ENCODE measurements at places on chromosomes 6 and 20.

DNA sequence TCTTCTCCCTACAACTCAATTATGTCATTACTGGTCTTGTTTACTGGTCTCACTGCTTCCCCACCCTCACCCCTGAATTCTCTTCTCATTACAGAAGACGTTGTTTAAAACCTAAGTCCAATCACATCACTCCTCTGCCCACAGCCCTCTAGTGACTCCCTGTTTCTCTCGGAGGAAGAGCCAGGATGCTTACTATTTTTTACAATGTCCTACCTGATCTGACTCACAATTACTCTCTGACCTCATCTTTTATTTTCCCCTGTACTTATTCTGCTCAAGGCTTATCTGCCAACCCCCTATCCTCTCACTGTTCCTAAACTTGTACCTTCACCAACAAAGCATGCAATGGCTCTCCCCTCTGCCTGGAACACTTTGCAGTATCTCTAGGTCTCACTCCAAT is 400.4 kb upstream of the PTCHD4 start:
- DNase-seq, result no peak

- DNase-seq, result no peak
Measured at GRCh38 chr6:36733300-36733699, 35.7 kb downstream of the RAB44 start.

GRCh38 chr20:59120919-59121318 is 42.7 kb upstream of the ZNF831 start:
- no peak for DNase-seq

DNA sequence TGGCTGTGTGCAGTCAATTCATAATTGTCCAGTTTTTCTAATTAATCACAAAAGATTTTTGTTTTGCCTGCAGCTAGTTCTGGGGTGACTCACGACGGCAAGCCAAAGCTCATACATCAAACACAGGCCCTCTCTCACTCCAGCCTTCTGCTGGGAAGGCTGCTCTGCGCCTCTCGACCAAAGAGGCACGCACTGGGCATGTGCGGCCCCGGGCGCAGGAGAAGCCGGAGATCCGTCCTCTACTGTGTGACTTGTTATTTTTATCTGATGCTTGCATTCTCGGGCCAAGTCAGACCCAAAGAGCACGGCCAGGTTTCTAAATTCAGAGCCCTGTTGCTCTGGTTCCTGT is 98.5 kb downstream of the TFAP2A start:
- DNase-seq, result no peak

DNA sequence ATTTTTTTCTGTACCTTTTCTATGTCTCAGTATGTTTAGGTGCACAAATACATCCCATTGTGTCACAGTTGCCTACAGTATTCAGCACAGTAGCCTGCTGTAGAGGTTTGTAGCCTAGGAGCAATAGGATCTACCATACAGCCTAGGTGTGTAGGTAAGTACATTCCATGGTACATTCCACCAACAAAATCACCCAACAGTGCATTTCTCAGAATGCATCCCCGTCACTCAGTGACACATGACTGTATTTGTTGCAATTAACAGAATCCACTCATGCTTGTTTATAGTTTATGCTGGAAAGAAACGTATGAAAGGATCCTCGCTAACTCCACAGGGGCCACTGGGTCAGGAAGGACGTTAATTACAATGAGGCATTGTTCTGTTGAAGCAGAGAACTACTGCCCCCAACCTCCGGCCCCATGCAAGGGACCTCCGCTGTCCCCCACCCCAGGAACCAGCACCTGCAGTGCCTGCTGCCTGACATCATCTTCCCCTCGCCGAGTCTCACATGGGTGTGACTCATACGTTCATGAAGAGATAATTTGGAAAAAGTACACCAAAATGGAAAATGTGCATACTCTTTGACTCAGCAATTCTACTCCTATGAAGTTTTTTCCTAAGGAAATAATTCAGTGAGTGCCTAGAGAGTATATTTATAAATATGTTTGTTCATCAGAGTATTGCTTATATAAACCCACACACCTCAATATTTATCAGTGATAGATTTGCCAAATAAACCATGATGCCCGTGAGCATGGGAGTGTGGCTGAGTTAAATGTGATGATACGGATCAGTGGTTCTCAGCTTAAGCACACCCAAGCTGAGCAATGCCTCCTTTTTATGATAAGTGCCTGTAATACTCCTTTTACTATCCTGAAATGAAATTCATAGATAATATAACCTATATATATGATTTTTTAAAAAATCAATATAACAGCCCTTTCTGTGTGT is 156.4 kb upstream of the ECI2 start:
- peak; percentile 5 for DNase-seq

DNA sequence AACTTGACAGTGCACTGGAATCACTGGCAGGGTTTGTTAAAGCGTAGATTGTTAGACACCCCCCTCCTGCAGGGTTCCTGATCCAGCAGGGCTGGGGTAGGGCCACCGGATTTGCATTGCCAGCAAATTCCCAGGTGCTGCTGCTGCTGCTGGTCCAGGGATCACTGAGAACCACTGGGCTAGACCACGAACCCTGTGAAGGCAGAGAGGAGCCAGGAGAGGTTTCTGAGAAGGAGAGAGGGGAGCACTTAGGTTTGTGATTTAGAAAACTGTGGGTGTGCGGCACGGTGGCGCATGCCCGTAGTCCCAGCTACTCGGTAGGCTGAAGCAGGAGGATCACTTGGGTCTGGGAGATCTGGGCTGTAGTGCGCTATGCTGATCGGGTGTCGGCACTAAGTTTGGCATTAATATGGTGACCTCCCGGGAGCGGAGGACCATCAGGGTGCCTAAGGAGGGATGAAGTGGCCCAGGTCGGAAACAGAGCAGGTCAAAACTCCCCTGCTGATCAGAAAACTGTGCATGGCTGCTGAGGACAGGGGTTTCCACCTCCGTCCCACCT is 53.6 kb upstream of the FAM83D start:
- no peak for DNase-seq

- no peak for DNase-seq
Measured at GRCh38 chr20:37492945-37493344, 28.1 kb upstream of the NNAT start.

DNA sequence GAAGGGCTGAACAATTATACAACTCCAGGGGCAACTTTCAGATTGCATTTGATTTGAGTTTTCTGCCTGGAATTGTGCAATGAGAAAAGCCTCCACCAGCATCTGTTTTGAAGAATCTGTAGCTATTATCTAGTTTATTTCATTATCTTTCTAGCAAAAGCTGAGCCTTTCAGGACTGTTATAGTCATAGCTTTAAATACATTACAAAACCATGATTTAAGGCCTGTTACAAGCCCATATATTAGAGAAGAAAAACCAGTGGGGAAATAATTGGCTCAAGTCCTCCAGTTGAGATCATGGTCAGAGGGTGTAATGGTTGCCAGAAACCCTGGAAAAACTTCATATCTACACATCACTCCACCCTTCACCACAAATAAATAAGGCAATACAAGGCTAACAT is 676.2 kb downstream of the HDGFL1 start:
- DNase-seq, result no peak

- DNase-seq, result no peak
Measured at GRCh38 chr20:20897922-20898321, 185.5 kb upstream of the RALGAPA2 start.

- DNase-seq, result no peak
Measured at GRCh38 chr6:151901009-151901411, 93.5 kb downstream of the ESR1 start.

DNA sequence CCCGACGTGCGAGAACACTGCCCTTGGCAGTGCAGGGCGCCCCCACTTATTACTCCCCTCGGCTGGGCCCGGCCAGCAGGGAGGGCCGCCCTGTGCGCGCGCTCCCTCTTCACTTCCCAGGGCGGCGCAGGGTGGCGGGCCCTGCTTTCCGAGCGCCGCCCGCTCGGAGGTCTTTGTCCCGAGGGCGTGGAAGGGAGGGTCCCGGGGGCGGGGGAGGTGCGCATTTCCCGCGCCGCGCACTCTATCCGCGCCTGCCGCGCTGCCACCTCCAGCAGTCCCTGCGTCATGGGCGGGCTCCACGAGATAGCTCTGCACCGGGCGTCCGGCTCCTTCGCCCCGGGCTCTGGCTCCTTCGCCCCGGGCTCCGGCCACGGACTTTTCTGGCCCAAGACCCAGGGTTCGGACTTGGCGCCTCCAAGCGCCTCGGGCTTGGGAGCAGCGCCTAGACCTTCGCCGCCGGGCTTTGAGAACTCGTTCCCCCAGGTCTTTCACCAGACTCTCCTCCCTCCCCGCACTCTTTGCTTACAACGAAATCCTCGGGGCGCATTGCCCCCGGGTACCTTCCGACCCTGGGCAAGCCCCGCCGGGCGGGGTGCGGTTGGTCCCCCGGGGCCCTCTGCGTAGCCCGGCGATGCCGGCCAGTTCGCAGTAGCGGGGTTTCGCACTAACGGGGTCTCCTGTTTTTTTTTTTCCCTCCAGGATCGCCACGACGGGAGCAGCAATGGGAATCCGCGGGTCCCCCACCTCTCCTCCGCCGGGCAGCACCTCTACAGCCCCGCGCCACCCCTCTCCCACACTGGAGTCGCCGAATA is 1.6 kb downstream of the TFAP2C start:
- DNase-seq, result no peak

DNA sequence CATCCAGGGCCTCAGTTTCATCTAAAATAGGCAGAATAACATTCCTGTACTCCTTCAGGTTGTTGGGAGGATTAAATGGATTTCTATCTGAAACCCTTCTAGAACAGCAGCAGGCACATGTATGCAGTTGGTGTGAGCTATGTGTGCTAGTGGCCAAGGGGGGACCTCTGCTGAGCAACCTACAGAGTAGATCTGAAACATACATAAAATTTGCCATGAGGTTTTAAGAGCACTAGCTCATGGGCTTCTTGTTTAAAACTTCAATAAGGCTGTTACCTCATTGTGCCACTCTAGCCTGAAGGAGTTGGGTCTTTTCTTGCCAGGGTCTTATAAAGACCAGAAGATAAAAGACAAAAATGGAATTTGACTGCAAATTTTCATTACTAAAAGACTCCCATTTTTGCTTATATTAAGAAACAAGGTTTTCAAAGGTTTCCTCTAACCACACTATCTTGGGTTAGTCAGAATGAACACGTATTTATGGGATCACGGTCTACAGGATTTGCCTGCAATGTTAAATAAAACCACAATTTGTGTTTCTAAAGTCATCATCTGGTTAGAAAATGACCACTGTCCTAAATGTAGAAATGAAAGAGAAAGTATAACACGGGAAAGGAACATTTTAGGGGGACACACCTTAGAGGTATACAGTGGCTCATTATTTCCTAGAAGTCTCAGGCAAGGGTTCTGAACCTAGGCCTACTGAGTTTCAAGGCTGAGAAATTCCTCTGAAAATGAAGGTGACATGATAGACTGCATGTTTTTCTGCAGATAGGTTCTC is 144.9 kb upstream of the OLIG3 start:
- no peak for DNase-seq

GRCh38 chr20:29878777-29879442 is 1378.6 kb upstream of the DEFB115 start:
- no peak for DNase-seq

- no peak for DNase-seq
Measured at GRCh38 chr6:161111261-161111660, 119.7 kb downstream of the MAP3K4 start.

DNA sequence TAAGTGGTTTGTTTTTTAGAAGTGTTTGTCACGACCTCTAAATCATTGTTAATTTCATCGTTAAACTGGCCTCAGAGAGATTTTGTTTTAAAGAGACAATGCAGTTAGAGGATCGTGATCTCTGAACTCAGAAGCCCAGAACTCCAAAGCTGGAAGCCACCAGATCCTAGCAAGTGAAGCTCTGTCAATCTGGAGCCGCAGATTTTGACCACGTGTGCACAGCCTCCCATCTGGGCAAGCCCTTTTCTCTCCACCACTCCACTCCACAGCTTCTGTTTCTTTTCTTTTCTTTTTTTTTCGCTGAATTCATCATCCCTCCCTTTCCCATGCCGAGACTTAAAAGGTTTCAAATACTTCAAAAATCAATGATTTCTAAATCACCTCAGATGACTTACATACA is 142.2 kb upstream of the ESR1 start:
- no peak for DNase-seq

DNA sequence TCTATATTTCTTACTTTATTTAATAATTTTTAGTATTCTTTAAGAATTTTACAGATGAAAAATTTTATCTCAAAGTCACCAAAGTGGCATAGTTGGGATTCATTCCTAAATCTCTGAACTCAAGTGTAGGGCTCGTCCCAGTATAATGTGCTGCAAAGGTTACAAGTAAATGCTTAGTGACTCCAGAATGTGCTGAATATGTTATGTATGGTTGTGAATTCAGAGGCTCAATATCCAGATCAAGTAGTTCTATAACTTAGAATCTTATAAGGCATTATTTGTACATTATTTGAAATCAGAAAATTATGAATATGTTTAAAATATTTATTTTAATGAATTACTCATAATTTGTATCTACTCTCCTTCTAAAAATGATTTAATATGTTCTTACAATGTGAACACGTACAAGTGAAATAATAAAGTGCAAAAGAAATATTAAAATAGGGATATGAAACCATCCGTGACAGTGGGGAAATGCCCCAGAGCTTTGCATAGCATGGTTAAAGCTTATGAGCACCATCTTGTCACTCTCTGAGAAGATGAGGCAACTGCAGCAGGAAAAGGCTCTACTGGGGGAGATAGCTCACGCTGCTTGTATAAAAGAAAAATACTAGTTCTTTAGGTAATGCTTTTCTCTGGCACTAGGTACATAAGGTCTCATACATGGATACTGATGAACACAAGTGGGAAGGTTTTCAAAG is 259.0 kb downstream of the FOXC1 start:
- no peak for DNase-seq

DNA sequence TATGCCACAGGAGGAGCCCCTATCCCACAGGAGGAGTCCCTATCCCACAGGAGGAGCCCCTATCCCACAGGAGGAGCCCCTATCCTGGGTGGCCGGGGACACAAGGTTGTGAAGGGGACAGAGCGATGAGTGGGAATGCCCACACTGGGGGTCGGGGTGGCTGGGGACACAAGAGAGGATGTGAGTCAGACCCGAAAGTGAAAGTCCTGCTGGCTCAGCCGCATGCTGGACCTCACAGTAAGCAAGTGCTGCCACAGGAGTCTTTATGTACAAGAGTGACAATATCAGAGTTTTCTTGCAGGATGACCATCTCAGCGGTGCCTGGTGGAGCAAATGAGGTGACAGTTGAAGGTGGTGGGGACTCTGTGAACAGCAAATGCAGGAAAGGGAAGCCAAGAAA is 93.7 kb downstream of the PSMB1 start:
- no peak for DNase-seq

DNA sequence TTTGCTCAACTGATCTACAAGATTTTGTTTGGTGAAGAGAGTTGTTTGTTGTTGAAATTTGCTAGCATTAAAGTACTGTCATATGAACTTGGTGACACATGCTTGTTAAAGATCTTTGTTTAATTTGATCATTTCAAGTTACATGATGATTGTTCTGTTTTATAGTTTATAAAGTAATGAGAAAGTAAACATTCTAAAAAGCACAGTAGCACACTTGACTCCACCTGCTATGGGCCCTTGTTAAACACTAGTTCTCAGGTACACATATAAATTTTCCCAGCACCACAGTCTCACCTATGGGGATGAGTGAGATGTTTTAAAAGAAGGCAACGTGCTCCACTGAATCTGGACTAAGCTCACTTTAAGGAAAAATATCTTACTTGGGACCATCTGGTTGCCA is 14.1 kb downstream of the MCHR2 start:
- DNase-seq, result no peak

GRCh38 chr6:17700421-17701416 is 6.0 kb downstream of the NUP153 start:
- no peak for DNase-seq
